ENCODE measurements at places on chromosomes 6 and 20. TPM values are rescaled to one million over a fixed set of nuclear protein-coding genes. Genes with fewer than 3 reads are reported as not detected.

DNA sequence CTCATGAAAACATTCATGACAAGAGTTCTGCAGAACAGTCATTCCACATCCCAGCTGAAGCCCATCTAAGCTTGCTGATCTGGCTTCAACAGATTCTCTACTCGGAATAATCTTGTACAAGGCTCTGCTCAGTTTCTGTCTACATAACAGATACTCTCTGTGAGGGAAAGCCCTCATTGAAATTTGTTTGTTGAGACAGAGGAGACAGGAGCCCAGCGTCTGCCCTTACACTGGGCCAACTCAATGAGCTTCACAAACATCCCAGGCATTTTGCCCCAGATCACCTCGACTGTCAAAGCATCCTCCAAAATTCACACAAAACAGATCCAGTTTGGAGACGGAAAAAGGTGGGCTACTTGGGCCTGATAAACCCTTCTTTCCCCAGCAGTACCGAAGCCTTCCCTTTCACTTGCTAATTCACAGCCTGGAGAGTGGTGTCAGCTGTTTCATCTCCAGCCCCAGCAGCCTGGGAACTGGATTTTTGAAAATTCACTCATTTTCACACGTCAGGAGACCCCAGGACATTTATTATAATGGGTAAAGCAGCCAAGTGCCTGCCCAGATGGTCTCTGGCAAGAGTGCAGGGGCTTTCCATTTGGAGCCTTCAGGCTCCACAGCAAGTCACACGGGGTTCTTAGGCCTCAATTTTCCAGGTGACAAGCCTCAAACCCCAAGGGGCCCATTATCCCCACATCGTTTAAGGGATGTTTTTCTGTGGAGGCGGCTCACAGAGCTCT lies 7.3 kb downstream of the CCDC167 start:
- ATAC-seq: no peak

Gene GMPR
- total RNA-seq: 0.30 TPM

DNA sequence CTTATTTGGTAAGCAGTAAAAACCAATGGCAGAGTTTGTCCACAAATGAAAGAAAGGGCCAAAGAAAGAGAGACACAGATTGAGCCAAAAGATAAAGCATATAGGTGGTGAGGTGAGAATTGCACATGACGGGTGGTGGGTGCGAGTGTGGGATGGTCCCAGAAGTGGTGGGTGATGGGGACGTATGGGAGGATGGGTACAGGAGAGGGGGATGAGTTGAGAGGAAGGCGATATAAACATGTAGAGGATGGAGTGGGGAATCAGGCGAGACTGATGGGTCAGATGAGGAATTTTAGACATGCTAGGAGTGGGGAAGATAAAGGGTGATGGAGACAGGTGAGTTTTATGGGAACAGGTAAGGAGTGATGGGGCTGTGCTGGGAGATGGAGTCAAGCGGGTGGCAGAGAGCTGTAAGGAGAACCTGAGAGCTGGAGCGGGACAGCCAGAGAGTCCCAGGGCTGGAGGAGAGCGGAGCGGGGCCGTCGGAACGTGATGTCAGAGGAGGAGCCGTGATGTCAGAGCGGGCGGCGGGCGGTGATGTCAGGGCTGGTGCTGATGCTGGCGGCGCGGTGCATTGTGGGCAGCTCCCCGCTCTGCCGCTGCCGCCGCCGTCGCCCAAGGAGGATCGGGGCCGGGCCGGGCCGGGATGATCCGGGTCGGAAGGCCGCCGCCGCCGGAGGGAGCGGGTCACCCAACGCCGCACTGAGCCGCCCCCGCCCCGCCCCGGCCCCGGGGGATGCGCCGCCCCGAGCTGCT lies at the start of gene TTBK1:
TTBK1 (plus strand) TSS at position 574 of the 756 bp plus-strand sequence. CDS start 3,180 bp downstream, outside the sequence.
- ATAC-seq: no peak

Gene MRPS10
- total RNA-seq: 42.3 TPM

DNA sequence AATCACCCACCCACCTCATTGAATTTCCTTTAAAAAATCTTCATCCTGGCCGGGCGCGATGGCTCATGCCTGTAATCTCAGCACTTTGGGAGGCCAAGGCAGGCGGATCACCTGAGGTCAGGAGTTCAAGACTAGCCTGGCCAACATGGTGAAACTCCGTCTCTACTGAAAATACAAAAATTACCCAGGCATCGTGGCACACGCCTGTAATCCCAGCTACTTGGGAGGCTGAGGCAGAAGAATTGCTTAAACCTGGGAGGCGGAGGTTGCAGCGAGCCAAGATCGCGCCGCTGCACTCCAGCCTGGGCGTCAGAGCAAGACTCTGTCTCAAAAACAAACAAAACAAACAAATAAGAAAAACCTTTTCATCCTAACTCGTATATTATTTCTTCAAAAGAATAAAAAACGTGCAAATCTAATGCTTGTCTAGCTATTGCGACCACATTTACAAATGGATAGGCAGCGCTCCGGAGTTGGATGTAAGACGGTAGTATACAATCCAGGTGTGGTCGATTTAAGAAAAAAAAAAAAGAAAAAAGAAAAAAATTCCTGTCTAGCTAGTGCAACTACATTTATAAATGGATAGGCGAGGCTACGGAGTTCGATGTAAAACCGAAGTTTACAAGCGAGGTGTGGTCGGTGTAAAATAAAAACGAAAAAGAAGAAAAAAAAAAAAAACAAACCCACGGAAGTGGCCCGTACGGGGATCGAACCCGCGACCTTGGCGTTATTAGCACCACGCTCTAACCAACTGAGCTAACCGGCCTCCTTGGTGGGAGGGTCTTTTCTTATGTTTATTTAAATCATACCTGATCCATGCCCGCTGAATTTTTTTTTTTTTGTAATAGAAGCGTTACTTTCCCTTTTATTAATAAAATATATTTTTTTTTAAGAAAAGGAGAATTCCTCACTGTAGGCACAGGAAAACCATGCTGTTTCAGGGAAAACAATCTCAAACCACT lies 70.7 kb upstream of the PRSS16 start:
- peak; percentile 53 for ATAC-seq

DNA sequence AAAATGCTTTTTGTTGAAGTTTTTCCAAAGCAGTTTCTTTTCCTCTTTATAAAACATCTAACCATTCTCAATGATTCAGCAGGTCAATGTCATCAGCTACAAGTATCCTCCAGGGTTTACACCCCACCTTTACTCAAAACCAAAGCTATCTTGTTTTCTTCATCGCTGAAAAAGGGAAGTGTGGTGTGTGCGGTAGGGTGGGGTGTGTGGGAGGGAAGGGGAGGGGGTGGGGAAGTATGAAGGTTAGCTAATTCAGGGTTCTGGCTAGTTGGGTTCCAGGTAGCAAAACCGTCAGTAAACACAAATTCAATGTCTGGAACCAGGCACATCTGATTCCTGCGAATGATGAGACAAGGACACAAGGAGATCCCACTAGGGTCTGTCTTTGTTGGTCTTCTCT lies 189.6 kb downstream of the GJA10 start:
- ATAC-seq: peak; percentile 11

- ATAC-seq: no peak
These were observed 262.2 kb downstream of the NRN1 start for GRCh38 chr6:5744497-5744896.

DNA sequence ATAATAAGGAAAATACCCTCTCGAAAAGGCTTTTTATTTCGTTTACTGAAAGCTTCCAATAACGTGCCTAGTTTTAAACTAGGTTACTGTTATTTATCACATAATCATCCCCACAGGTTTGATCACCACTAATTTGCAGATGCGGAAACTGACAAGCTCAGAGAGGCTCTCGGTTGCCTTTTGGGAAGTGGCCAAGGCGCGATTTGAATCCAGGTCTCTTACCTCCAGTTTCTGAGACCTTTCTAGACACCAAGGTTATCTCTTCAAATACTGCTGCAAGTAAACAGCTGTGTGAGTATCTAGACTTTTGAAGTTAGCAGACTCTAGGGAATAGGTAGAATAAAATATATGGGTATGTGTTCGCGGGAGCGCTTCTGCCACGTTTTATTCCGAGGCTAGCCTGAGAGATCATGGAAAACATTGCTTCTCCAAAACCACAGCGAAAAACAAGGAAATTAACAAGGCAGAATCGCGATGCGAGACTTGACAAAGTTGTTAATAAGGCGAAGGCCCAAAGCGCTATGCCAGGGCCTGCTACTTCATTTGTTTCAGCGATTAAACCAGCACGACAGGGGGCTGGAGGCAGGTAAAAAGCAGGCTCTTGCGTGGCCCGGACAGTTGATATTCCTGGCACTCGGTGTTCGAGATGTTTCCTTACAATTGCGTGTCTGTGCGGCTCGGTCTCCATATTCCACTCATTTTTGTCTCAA lies 1.8 kb upstream of the JARID2 start:
- no peak for ATAC-seq

DNA sequence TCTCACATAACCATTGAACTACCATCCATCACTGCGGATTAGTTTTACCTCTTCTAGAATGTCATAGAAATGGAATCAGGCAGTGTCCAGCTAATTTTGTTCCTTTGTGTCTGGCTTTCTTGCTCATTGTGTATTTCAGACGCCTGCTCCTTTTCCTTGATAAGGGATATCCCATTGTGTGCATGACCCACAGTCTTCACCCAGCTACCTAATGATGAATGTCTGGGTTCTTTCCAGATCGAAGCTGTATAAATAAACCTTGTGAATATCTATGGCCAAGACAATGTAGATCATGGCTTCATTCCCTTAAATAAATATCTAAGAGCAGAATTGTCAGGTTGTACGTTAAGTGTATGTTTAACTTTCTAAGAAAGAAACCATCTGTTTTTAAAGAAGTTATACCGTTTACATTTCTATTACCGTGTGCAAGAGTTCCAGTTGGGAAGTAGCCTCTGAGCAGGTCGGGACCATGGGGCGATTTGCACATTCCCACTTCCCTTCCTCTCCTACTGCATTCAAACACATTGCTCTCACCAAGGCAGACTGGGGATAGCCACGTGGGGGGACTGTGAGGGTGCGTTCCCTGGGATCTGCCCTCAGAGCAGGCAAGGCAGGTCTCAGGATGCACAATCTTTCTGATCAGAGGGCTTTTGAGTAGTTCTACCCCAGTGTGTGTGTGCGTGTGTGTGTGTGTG lies 13.1 kb downstream of the CD93 start:
- ATAC-seq: no peak

GRCh38 chr20:4815628-4816027 lies 93.9 kb downstream of the PRND start:
- no peak for ATAC-seq

DNA sequence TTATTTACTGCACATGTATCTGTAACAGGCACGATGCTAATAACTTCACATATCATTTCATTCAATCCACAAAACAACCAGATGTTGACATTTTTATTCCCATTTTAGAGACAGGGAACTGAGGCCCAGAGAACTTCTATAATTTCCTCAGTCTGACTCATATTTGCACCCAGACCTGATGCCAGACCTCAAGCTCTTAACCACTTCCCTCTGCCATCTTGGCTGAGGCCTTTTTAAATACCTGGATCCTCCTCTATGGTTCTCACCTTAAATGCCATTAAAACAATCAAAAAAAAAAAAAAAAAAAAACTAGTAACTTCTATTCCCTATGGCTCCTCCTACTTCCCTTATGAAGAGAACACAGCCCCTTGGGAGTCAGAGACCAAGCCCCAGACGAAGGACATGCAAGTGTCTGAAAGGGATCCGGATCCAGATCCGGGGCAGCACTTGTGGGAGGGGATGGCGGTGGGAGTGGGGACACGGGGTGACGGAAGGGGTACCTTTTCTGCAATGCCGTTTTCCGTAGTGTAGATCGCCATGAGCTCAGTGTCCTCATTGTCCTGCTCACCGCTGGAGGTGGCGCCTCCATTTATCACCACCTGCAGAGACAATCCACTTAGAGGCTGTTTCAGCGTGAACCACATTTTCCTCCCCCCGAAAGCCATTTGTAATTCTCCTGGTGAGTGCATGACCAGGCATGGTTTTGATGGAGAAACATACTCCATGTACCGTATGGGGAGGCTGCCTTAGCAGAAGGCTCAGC lies 88.7 kb downstream of the SLC23A2 start:
- peak; percentile 38 for ATAC-seq

DNA sequence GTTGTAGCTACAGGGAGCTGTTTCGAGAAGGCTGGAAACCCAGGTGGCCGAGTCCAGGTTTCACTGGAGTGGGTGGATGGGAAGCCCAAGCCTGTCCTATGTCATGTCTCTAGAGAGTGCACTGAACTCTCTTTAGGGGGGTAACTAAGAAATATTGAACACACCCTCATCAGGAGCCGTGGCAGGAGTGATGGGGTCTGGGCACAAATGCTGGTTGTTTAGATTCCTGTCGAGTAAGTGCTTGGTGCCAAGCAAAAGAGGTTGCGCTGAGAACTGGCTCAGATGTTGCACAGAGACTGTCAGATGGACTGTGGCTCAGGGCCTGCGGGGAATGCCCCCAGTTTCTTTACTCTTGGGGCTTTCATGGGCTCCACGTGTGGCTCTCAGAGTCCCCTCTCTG lies 7.3 kb upstream of the FAM209A start:
- ATAC-seq: no peak

- ATAC-seq: no peak
These were observed 167.6 kb downstream of the TFAP2B start for GRCh38 chr6:50986319-50986718.

- ATAC-seq: no peak
These were observed 18.2 kb downstream of the TMEM244 start for GRCh38 chr6:129842881-129843409.

Gene KCNK5
- 6.1 TPM for total RNA-seq

DNA sequence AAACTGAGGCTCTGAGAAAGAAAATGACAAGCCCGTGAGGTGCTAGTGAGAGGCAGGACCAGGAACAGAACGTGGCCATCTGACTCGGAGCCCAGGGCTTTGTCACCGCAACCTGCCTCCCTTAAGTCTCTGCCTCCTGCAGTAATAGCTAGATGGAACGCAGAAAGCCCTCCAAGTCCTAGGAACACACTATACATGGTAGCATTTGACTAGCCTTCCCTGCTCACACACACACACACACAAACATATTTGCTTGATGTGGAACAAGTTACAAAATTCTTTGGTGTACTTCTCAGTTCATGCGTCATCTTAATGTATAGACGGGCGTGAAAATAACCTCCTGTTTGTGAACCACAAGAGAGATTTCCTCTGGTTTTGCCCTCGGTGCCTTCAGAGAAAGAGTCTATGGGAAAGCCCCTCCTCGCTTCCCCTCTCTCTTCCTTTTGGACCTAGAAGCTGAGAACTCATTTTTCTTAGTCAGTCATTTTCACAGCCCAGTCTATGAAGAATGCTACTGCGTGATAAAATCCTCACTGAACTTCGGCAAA lies 38.8 kb downstream of the C6orf52 start:
- peak; percentile 59 for ATAC-seq

Gene PDSS2
- total RNA-seq: 13.6 TPM

- no peak for ATAC-seq
These were observed 51.6 kb upstream of the TAB2 start for GRCh38 chr6:149265945-149266344.

- no peak for ATAC-seq
These were observed 33.4 kb upstream of the SLC22A1 start for GRCh38 chr6:160088069-160088783.

Gene PEX3
- total RNA-seq: 30.6 TPM

Measured in activated T-helper 17 cell treated with anti-CD3 and anti-CD28 coated beads, Interleukin-2, amount 50 U/mL, for 72 hours (primary cell).